ENCODE measurements at places on chromosomes 5 and 9. TPM values are rescaled to one million over a fixed set of nuclear protein-coding genes. Genes with fewer than 3 reads are reported as not detected.

DNA sequence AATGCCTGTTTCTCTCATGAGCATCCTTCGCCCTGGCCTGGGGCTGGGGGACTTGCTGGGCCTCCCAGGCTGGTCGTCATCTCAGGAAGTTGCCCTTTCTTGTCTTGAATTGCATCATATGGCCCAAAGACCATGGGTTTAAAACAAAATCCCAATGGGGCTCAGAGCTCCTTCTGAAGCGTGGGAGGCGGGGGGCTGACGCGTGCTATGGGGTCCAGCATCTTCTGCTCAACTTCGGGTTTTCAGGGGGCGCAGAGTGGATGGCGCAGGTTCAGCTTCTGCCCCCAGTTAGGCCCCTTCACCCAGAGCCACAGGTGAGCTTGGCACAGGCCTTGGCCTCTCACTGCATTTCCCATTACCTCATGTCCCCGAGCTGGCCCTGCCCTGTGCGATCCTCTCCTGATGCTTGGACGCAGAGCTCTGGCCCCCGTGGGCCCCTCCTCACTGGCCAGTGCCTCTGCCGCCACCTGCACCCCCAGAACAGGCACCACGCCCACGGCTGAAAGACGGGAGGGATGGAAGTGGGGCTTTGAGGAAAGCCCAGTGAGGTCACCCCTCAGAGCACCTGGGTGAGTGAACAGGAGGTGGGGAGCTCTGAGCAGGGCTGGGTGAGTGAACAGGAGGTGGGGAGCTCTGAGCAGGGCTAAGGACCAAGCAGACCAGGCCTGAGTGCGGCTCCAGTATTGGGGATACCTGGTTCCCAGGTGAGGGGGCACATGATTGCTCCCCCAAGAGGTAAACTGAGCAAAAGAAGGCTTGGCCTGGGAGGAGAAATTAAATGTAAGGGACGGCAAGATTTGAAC lies 56.0 kb downstream of the TRIP13 start:
- no peak for DNase-seq

GRCh38 chr9:31302620-31303418 lies 1081.6 kb upstream of the ACO1 start:
- no peak for DNase-seq

EIF4EBP3 gene
- 19.6 TPM for total RNA-seq

FCN2 gene
- not detected for total RNA-seq

GFI1B gene
- not detected for total RNA-seq

GRCh38 chr9:14156046-14156445 lies 157.9 kb downstream of the NFIB start:
- DNase-seq, result no peak

DNA sequence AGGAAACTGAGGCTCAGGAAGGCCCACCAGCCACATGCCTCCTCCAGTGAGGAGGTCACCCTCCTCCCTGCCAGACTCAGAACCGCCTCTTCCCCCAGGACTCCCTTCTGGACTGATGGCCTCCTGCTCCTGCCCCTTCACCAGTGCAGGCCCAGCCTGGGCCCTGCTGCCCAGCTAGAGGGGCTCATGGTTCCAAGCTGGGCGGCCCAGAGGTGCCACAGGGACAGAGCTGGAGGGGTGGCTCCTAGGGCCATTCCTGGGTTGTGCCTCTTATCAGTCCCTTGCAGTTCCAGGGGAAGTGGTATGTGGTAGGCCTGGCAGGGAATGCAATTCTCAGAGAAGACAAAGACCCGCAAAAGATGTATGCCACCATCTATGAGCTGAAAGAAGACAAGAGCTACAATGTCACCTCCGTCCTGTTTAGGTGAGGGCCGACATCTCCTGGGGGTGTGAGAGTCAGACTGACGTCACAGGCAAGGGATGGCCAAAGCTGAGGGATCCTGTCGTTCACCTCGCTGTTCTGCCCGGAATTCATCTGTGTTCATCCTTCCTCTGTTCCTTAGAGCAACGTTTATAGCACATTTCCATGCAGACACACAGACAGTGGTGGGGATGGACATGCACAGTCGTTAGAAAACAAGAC lies 819 bp downstream of the LCN2 start:
- no peak for DNase-seq

GPR21 gene
- not detected for total RNA-seq

RPP25L gene
- total RNA-seq, result 37.9 TPM

DNA sequence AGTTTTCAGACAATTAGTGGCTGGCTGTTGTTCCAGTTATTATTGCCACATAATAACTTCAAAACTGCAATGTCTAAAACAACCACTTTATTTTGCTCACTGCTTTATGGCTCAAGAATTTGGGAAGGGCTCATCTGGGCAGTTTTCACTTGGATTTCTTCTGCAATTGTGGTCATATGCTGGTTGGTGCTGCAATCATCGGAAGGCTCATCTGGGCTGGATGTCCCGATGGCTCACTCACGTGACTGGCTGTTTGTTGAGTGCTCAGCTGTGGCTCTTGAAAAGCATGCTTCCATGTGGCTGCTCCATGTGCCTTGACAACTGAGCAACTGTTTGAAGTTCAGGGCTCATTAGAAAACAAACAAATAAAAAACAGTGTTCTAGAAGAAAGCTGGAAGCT lies 1032.5 kb downstream of the DTWD2 start:
- no peak for DNase-seq

AK8 gene
- total RNA-seq, result not detected

DNA sequence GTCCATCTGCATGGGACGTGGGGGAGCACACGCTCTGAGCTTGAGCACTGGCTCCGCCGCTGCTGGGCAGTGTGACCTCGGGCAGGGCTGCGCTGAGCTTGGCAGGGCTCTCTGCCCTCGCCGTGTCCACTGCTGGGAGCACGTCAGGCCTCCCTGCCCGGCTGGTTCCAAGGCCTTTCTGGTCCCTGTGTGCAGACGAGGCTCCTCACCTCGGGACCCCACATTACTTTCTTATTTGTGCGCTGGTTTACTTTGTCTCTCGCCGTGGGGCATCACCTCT lies 43.9 kb downstream of the RXRA start:
- no peak for DNase-seq

IL3 gene
- total RNA-seq, result 0.98 TPM

- DNase-seq, result no peak
Measured at GRCh38 chr5:22079566-22079965, 773.6 kb downstream of the CDH12 start.

GRCh38 chr5:140145818-140146522 lies 20.2 kb downstream of the IGIP start:
- peak; percentile 58 for DNase-seq

MYMK gene
- total RNA-seq, result not detected

ENTPD2 gene
- not detected for total RNA-seq

CCL27 gene
- not detected for total RNA-seq

Data from activated CD8-positive, alpha-beta T cell treated with anti-CD3 and anti-CD28 coated beads for 36 hours (primary cell).